ENCODE measurements at places on chromosomes 2 and 18.

DNA sequence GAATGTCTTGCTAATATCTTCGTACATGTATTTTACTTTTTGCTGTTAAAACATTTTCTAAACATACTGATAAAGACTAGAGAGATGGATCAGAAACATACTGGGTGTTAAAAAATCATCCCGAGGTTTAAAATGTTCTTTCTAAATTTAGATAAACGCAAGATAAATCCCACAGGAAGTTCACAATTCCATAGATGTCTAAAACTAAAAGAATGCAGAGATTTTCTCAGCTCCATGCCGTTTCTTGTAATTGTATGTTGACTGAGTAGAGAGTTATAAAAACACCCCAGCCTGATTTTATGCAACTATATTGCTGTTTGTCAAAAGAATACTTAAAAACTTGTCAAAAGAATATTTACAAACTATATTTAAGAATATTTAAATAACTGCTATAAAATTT, 455.7 kb downstream of the ARHGAP15 start:
- no peak for DNase-seq

GRCh38 chr2:69164061-69164778, 151.2 kb downstream of the ANTXR1 start:
- no peak for DNase-seq

DNA sequence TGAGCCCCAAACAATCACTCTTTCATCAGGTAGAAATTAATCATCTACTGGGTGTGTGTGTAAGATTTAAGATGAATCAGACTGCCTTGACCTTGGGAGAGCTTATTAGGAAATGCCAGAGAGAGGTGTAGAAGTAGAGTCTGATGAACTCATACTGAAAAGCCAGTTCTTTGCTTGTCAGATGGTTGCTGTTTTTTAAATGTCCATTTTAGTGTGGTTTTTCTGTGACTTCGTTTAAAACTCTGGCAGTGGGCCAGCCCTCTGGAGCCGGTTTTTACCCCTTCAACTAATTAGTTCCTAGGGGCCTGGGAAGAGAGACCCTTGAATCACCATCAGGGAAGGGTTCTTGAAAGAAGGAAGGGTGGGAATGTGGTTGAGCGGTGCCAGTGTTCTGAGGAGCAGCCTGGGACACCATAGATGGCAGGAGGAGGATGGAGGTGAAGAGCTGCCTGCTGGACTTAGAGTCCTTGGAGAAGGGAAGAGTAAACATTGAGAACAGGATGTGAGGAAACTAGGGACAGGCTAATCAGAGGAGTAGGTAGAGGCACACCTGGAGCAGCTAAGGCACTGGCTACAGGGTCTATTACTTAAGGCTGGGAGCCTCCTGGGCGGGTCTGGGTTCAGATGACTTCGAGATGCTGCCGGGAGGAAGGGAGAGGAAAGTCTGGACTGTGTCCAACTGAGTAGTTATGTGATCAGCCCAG, 66.1 kb downstream of the LRRFIP1 start:
- DNase-seq: no peak

DNA sequence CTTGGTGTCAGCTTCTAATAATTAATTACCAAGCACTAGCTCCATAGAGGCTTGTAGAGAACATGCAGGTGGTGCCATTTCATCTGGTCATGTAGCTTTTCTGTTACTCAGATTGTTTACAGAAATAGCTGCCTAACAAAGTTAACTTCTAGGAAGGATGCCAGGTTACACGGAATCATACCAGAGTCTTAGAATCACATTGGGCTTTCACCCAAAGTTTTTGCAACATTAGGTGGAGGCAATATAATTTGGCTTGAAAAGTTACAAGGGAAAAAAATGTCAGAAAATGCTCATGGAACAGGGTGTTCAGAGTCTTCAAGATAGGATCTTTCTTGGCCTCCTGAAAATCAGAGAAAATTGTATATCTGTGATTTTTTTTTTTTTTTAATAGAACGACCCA, 135.6 kb downstream of the ARHGAP15 start:
- no peak for DNase-seq

- DNase-seq: no peak
Measured at GRCh38 chr18:28884304-28884703, 707.4 kb upstream of the CDH2 start.

GRCh38 chr2:137420744-137421143, 543.5 kb upstream of the HNMT start:
- DNase-seq: no peak

GRCh38 chr2:113093613-113093977, 25.8 kb downstream of the IL1F10 start:
- DNase-seq: no peak

GRCh38 chr2:225996462-225996828, 596.9 kb downstream of the NYAP2 start:
- DNase-seq: no peak

DNA sequence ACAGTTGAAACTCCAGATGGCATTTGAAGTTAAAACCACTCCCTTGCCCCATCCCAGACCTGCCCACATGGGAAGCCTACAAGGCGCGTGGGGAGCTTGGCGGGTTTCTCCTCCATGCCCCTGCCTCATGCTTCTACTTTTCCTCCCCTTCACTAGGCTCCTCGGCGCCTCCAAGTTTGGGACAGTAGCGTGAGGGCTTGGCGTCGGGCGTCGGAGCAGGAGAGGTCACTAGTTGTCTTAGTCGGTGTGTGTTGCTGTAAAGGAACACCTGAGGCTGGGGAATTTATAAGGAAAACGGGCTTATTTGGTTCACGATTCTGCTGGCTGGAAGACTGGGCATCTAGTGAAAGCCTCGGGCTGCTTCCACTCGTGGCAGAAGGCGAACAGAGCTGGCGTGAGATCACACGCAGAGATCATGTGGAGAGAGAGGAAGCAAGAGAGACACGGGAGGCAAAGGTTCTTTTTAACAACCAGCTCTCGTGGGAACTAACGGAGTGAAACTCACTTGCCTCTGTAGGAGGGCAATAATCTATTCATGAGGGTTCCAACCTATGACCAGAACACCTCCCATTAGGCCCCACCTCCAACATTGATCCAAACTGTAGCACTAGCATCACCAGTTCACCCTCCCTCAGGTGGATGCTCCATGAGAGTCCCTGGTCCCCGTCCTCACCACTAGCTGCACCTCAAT, 25.3 kb downstream of the ITM2C start:
- DNase-seq: no peak

GRCh38 chr18:34222307-34223163, 2.2 kb downstream of the NOL4 start:
- DNase-seq: peak; percentile 43

GRCh38 chr2:165472922-165473321, 3.4 kb downstream of the CSRNP3 start:
- no peak for DNase-seq

DNA sequence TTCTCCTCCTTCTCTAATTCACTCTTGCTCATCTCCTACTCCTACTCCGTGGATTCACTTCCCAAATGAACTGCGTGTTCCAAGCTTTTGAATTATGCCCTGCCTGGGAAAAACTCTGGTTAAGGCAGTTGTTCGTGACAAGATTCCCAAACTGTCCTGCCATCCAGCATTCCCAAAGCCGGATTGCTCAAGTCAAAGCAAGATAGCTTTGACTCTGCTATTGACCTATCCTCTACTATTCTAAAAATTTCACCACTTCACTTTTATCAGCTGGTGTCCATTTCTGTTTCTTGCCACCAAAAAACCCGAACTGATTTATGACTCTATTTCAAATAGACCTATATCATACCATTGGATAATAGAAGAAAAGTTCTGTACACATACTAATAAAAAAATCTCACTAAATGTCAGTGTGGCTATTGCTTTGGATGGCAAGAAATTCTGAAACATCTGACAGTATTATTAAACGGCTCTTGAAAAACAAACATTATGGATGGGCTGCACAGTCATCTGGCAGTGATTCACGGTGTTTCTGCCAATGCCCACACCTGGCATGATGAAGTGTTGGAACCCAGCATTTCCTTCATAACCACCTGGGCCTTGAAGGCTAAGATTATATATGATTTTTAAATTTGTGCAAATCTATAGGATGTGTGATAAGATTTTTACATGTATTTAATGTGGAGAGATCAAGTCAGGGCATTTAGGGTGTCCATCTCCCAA, 87.4 kb downstream of the NCKAP5 start:
- no peak for DNase-seq

- no peak for DNase-seq
Measured at GRCh38 chr2:148534416-148535204, 109.9 kb upstream of the EPC2 start.

DNA sequence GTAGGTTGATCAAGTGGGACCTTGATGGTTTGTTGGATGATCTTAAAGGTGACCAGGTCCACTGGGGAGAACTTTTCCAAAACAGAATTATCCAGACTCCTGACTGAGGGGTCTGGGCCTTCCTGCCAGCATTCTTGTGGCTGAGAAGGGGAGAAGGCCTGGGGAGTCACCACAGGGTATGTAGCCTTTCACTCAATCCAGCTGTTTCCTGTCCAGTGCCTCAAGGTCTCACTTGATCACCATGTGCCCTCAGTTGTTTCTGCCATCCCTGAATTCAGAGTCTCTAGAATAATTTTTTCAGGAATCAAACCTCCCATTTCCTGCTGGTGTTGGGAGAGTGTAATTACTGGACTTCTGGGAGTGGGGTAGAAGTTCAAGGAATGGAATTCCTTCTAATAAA, 54.4 kb upstream of the TANC1 start:
- no peak for DNase-seq

DNA sequence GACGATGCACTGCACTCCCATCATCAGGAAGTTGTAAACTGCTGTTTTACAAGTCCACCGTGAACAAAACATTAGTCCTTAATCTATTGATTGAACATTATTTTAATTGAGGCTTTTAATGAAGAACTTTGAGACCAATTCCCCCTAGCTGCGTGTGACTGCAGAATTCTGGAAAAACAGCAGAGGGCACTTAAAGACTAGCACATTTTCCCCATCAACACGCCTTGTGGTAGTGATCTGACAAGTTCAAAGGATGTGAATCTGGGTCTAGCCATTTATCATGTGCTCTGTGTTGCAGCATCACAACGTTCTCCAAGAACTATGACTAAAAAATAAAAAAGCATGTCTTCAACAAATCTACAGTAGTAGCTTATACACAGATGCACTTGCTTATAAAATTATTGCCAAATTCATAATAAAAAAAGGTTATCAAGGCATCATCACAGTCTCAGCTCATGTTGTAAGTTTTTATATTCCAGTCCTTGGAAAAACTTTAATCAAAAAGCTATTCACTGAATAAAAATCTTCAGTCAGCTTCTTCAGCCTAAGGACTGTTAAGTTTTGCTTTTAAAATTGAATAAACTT, 35.8 kb downstream of the SKOR2 start:
- DNase-seq: no peak

DNA sequence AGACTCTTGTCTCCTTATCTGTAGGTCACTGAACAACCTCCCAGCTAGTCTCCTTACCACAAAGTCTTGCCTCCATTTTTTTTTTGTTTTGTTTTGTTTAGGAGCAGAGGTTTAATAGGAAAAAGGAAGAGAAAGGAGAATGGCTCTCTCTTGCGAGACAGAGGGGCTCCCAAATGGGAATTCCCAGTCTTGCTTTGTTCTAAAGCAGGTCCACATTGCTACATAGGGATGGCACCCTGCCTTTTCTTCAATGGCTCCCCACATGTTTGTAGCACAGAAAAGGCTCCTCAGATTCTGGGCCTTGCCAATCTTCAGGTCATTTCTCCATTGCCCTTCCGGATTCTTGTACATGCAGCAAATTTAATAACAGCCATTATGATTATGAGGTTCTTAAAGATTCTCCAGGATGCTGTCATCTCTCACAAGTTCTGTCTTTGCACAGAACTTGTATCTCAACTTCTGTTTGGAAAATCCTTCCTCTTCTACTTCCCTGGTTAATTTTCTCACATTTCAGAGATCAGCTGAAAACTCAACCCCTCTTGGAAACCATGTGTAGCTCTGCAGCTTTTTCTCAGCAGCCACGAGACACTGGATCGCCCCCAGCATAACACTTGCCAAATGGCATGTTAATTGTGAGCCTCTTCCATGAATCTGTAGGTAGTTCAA, 23.6 kb downstream of the IL1F10 start:
- no peak for DNase-seq

GRCh38 chr2:134142341-134142738, 111.5 kb upstream of the MGAT5 start:
- no peak for DNase-seq

Measured in left hindlimb (tissue), 1 donor.